ENCODE measurements at places on chromosomes 12 and 14.

GRCh38 chr12:23474438-23474976, 475.0 kb downstream of the SOX5 start:
- DNase-seq, result no peak

GRCh38 chr12:101042211-101042610, 167.8 kb downstream of the SLC5A8 start:
- DNase-seq, result no peak

- DNase-seq, result no peak
Measured at GRCh38 chr12:87846045-87846444, 183.2 kb downstream of the C12orf50 start.

DNA sequence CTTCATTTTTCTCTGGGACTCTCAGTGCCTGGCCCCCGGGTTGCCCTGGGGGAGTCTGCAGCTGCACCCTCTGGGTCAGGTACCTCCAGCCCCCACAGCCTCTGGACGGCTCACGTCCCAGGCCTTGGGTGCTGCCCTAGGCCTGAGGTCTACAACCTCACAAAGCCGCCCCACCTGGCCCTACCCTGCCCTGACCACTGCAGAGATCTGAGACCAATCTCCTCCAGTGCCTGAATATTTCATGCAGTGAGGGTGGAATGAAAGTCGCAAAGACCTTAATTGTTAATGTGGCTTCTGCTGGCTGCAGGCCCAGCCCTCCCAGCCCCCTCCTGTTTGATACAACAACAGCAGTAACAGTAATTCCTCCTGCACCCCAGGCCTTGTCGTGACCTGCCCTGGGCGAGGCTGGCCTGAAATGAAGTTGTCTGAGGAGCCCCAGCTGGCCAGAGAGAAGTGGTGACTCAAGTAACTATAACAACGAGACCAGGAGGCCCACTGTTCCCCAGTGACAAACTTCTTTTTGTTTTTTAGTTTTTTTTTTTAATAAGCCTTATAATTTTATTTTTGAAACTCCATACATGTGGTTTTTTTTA, 8.8 kb upstream of the CCDC85C start:
- DNase-seq, result no peak

GRCh38 chr12:46717868-46718267, 107.9 kb downstream of the SLC38A4 start:
- DNase-seq, result no peak

DNA sequence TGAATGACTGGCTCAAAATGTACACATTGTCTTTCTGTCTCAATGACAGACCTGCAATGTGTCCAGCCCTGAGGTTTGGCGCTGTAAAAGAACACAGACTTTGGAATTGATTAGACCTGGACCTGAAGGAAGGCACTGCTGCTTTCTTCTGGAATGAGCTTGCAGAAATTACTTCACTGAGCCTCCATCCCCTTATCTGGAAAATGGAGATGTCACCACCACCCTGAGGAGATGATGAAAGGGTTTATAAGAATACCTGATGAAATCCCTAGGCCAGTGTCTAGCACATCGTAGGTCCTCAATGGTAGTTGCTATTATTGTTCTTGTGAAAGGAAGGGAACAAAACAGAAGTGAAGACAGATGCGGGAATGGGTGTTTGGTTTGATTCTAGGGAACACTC, 9.7 kb upstream of the WSB2 start:
- no peak for DNase-seq

- no peak for DNase-seq
Measured at GRCh38 chr12:25992026-25992782, 33.7 kb downstream of the RASSF8 start.

DNA sequence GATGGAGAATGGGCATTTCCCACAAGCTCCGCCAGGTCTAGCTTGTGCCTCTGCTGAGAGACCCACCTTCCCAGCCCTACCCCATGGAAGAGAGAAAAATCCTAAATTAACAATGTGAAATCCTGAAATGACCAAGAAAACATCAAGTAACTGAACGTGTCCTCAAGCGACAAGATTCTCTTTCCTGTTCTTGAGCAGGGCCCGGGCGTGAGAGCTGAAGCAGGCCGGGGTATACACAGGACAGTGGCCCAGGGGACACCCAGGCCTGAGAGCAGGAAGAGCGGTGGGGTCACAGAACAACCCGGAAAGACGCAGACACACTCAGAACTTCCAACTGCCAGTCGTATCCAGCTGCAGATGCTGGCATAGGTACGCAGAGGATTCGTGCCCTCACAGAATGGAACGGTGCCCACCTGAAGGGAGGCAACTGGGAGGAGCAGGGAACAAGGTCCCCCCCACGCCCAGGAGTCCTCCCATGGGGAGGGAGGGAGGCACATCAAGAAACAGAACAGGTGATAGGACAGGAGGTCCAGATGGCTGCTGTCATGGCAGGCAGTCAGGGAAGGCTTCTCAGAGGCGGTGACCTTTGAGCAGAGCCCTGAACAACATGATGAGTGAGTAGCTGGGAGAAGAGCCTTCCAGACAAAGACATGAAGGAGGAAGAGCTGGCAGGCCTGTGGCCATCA, 9.1 kb downstream of the RIMBP2 start:
- no peak for DNase-seq

- DNase-seq, result no peak
Measured at GRCh38 chr12:15861404-15861803, 20.8 kb upstream of the STRAP start.

GRCh38 chr12:31877884-31878283, 81.3 kb upstream of the RESF1 start:
- no peak for DNase-seq

DNA sequence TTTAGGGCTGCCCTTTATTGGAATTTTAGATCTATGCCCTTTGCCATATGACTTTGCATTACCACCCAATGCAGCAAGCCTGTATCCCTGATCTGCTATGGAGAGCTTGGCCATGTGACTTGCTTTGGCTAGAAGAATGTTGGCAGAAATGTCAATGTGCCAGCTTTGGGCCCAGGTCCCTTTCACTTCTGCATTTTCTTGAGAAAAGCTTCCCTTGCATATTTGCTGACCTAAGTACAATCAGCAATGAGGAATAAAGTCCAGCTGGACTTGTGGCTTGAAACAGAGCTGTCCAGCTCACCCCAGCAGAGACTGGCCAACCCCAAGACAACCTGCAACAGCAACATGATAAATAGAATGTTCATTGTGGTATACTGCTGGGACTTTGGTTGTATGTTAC, 135.9 kb downstream of the PAH start:
- peak; percentile 26 for DNase-seq

DNA sequence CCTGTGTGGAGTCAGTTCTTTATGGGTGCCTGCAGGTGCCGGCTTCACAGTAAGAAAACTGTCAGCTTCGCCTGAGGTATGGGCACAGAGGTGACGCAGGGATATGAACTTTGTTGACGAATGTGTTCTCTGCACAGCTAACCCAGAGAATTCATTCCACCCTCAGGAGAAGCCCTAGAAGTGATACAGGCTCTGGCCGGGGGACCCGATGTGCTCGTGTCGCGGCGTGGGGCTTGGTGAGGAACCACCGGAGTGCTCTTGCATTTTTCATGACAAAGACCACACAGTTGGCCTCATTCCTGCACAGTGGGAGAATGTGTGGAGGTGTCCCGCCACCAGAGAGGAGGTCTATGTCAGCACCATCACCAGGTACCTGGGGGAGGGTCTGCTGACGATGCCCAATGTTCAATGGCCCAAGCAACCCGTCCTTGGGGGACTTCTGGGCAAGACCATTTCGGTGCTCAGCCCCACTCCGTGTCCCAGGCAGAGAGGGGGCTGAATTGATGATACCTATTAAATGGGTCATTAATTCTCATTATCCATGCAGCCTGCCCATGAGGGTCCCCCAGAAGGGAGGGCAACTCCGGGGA, 147.5 kb upstream of the RTL1 start:
- no peak for DNase-seq

GRCh38 chr12:44295958-44296623, 460.2 kb downstream of the TMEM117 start:
- no peak for DNase-seq

- DNase-seq, result no peak
Measured at GRCh38 chr14:92225731-92226130, 97.2 kb upstream of the SLC24A4 start.

DNA sequence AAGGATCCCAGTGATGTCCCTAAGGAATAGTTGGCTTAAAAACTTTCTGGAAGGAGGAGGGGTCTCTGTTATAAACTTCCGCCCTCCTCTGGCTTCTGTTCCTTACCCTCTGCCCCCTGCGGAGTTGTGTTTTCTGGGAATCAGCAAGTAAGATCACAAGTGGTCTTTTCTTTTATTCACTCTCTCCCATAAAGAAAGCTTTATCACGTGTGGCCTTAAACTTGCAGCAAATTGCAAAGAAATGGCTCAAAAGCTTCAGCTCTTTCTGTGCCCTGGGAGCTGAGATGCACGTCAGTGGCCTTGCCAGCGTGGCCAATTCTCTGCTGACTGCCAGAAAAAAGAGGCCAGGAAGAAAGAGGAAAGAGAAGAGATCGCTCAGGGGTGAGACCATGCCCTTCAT, at the start of gene SLCO1C1:
Gene SLCO1C1, plus strand, starts transcription at position 101 of the 400 bp plus-strand sequence. CDS start 4,245 bp downstream, outside the sequence.
- DNase-seq, result peak; percentile 35

DNA sequence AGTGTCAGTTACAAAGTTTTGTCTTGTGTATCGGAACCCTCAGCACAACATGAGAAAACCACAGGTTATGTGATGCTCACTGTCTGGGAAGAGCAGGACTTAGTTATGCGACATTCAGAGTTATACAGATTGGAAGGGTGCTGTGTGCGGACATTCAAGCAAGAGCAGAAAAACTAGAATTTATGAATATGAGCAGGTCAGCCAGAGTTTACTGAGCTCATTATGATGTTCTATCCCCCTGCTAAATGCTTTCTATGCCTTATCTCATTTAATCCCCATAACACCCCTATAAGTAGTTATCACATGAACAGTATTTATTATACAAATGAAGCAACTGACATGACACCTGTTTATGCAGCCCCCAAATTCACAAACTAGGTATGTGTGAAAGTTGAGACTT, 1083.2 kb downstream of the FLRT2 start:
- DNase-seq, result no peak

- peak; percentile 85 for DNase-seq
Measured at GRCh38 chr12:57213058-57213715, 3.4 kb upstream of the NXPH4 start.

- DNase-seq, result no peak
Measured at GRCh38 chr12:107351713-107352112, 258.4 kb upstream of the CRY1 start.

DNA sequence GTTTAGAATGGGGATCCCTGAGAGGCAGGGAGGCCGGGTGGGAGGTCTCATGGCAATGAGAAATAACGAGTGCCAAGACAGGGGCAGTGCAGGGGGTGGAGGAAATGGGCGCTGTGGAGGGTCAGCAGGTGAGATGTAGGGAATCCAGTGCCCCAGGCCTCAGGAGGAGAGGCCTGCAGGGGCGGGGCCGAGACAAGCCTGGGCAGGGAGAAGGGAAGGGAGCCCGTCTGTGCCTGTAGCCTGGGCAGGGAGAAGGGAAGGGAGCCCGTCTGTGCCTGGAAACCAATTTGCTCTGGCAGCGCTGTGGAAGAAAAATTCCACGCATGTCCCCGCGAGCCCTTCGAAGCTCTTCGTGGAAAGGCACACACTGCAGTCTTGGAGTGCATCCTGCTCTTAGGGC, 10.6 kb upstream of the NCOR2 start:
- no peak for DNase-seq
